ENCODE measurements at places on chromosomes 3 and 15.

- no peak for DNase-seq
These were observed 21.7 kb downstream of the MELTF start for GRCh38 chr3:197007953-197008352.

DNA sequence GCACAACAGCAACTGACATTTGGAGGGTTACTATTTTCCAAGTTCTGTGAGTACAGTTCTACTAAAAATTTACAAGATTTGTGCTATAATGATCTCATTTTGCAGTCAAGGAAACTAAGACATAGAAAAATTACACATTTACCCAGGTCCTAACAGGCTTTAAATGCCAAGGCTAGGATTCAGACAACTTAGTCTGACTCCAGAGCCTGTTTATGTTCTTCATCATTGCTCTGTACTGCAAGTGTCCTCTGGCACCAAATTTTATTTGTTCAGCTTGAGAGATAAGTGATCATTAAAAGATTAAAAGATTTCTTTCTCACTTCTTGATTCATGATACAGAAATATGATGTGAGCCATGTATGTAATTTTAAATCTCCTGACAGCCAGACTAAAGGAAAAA is 290.8 kb downstream of the UBE2E2 start:
- no peak for DNase-seq

DNA sequence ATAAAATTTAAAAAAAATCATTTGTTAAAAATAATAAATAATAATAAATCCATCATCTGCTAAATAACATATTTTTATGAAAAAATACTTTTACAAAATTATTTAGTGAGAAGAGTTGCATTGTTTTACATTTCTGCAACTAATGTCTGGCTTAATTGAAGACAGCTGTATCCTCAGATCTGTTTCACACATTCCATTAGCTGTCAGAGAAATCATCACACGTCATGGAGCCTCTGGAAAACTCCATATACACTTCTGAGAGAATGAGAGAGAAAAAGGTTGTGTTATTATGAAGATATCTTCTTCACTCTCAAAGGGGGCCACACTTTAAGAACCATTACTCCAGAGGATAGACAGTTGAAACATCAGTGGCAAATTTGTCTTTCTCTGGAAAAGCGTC is 40.8 kb downstream of the CMSS1 start:
- no peak for DNase-seq

- no peak for DNase-seq
These were observed 212.3 kb upstream of the CFAP20DC start for GRCh38 chr3:59262076-59262498.

DNA sequence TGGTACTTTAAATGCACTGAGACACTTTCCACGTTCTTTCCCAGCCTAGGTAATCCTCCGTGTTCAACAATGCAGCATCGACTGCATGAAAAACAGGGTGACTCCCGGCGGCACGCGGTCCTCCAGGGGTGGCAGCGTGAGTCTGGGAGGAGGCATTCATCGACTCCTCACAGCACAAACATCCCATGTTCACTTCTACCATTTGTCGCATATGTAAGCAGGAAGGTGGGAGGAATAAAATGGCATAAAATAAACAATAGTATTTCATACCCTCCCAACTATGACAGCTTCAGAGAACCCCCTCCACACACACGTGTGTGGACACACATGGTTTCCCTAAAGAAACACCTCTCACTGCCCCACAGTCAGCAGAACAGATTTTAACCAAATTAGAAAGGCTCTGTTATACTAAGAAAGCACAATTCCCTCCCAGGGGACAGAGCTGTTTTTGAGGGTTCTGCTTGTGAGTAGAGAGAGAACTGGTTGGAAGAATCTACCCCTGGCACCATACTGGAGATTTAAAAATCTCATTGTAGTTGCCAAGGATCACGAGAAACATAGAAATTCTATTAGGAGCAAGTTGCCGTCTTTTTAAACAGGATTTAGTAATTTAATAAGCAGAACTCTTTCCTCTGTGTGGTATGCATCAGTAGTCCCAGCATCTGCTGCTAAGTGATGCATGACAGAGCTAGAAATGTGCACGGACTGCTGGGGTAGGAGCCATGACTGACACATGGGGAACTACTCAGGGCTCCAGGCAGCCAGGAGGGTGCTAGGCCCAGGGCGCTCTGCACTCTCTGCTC is 6.0 kb downstream of the FAM43A start:
- DNase-seq, result no peak

DNA sequence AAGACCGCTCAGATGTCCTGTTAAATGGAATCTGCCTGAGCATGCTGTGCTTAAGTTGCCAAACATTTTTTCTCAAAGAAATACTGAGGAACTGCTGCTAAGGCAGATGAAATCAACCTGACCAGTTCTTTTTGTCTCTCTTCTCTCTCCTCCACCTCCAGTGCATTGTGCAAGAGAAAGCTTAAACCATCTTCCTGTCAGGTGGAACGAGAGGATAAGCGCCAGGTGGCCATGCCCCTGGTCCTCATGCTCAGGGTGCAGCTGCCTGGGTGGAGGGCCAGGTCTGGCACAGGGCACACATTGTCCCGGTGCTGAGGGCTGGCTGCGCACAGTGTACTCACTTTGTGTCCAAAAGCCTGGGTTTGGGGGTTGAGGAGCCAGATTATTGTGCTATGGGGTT is 176.2 kb upstream of the TP63 start:
- DNase-seq, result no peak

- DNase-seq, result peak; percentile 72
These were observed 26.4 kb downstream of the FAH start for GRCh38 chr15:80179025-80179759.

DNA sequence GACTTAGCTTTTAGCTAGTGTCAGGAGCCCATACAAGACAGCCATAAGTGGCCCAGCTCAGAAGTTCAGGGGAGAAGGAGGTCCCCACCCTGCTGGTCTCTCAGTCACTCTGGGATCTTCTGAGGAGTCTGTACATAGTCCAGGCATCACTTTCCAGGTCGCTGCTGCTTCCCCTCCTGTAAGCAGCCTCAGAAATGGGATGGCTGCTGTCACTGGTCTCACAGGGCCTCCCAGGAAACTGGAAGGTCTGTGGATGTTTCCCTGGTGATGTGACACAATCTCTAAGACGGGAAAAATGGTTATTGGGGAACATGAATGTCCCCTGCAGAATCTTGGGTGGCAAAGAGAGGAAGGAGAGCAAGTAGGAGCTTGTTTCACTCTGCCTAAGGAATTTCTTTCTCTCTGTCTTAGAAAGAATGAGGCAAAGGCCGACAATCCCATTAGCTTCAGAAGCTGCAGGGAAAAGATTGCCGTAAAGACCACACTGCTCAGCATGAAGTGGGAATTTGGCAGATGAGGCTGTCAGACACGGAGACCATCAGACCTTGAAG is 43.2 kb upstream of the TNFAIP8L3 start:
- no peak for DNase-seq

DNA sequence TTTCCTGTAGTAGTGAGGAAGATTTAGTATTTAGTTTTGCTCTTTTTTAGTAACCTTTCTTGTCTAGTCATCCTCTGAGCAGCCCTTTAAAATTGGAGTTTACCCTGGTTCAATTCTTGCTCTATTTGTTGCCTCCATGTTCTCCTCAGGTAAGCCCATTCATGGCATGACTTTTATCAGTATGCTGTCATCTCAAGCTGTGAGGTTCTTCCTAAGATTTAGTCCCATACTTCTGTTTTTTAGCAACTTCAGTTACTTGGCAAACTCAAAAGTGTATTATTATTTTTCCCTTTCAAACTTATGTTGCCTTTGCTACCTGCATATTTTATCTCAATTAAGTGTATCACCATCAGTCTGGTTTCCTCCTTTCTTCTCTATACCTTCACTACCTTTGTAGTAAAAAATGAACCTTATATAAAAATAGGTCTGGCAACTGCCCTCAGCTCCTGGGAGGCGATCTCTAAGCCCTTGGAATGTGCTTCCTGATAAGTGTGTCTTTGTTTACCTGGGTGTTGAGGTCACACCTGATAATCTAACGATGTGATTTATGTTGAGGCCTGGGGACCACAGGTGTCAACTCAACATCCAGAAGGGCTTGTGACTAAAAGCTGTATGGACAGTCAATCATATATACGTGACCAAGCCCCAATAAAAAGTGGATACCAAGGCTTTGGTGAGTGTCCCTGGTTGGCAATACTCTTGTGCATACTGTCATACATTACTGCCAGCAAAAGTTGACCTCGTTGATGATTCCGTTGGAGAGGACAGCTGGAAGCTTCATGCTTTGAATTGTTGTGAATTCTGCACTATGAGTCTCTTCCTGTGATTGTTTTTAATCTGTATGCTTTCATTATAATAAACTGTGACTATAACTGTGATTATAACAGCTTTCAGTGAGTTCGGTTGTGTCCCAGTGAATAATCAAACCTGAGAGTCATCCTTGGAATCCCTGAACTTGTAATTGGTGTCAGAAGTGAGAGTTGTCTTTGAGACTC is 3.9 kb downstream of the NSUN3 start:
- no peak for DNase-seq

DNA sequence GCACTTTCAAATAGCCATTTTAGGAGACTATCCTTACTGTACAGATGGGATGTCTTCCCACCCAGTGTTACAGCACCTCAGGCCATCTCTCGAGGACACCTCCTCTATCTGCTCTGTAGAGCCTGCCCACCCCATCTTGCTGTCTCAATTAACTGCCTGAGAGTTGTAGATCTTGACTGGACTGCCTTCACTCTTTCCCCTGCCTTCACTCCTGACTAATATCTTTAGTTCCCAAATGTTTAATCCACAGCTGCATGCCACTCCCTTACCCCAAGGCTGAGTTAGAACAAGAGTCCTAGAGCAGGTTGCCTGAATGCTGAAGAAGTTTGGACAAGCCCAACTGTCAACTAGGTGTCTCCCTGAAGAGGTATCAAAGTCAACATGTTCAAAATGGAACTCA is 1.3 kb upstream of the PP2D1 start:
- no peak for DNase-seq

DNA sequence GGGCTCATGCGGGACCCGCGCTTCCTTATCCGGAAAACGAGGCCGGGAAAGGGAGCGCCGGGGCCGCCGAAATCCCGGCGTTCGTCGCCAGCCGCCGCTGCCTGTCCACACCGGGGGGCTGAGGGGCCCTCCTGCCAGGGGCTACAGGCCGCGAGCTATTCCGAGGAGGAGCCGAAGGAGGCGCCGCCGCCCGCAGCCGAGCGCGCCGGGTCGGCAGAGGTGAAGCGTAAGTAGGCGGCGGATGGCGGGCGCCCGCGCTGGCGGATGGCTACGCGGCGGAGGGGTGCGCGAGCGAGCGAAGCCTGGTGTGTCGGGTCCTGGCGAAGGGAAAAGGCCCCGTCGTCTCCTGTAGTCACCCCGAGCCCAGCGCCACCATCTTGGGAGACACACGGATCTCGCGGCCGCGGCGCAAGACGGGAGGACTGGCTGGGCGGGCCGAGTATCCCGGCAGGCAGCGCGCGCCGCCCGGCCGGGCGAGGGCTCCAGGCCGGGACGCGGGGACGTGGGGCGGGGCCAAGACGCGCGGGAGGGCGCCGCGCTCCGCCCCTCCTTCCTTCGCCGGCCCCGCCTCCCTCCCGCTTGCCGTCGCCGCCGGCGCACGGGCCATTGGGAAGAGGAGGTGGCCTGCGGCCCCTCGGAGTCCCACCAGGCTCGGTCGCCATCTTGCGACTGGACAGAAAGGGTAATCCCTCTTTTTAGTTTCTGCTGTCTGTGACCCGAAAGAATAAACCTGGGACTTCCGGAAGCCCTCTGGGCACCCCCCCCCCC is at the start of gene UBE3A:
UBE3A (minus strand) TSS at position 424 of the 768 bp plus-strand sequence. CDS start 29,917 bp downstream, outside the sequence.
- peak; percentile 63 for DNase-seq

- DNase-seq, result no peak
These were observed 361.0 kb downstream of the SHQ1 start for GRCh38 chr3:72487078-72487765.

DNA sequence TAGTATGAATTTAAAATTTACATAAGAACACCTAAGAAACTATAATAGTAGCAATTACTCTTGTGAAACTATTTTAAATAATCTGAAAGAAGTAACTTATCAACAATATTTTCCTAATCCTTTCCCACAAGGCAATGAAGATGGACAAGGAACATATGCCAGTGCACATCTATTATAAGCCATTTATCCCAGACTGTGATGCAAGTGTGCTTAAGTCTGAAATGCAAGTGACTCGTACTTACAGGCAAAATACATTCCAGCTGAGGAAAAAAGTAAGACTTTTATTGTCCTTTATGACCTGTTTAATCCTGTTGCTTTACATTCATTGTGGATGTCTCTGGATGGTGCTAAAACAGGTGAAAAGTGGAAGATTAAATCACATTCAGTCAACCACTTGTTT is 709.4 kb downstream of the ZNF385D start:
- DNase-seq, result no peak

- DNase-seq, result no peak
These were observed 132.9 kb downstream of the RYR3 start for GRCh38 chr15:33443708-33444107.

- peak; percentile 63 for DNase-seq
These were observed 22.0 kb downstream of the GASK1A start for GRCh38 chr3:43001094-43001553.

DNA sequence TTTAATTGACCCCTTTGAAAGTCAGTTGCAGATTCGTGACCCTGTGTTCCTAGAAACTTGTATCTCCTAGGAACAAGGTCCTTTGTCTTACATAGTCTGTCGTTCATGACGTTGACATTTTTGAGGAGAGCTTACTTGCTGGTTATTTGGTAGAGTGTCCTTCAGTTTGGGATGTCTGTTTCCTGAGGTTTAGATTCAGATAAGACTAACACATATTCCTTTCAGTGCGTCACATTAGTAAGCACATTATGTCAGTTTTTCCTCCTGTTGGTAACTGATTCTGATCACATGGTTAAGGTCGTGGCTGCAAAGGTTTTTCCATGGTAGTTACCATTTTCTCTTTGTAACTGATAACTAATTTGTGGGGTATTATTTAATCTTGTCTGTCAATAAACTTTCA is 80.8 kb downstream of the PCCB start:
- DNase-seq, result no peak

- DNase-seq, result no peak
These were observed 75.3 kb downstream of the ST8SIA2 start for GRCh38 chr15:92468991-92469390.

- DNase-seq, result no peak
These were observed 48.0 kb upstream of the WDR72 start for GRCh38 chr15:53807501-53807900.

- DNase-seq, result no peak
These were observed 107.7 kb downstream of the IGF2BP2 start for GRCh38 chr3:185717121-185717520.

DNA sequence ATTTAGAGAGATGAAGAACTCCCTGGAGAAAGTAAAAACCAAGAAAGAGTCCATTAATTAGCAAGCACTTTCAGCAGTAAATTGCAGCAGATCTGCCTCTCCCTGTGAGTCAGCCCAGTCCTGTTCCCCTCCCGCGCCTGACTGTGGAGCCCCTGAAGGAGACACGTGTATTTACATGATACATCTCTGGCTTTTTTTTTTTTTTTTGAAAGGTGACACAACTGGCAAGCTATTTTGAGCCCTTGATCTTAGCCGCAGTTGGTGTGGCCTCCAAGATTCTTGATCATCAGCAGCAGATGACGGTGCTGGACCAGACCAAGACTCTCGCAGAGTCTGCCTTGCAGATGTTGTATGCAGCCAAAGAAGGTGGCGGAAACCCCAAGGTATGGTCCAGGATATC is 271.8 kb upstream of the TPM1 start:
- DNase-seq, result no peak

Data from brain pericyte (primary cell).